ENCODE measurements at places on chromosomes 3 and 15. TPM values are rescaled to one million over a fixed set of nuclear protein-coding genes. Genes with fewer than 3 reads are reported as not detected.

- DNase-seq, result no peak
Observed at GRCh38 chr3:171835116-171835515, 8.0 kb upstream of the TMEM212 start.

The LRRC15 gene
- total RNA-seq, result 2.3 TPM

The SNX22 gene
- total RNA-seq, result not detected

The ZPLD1 gene
- total RNA-seq, result 12.3 TPM

Data from posterior vena cava (tissue), 2 donors.